Tongue (tissue), 3 donors: ENCODE measurements at places on chromosomes 3 and 15.

DNA sequence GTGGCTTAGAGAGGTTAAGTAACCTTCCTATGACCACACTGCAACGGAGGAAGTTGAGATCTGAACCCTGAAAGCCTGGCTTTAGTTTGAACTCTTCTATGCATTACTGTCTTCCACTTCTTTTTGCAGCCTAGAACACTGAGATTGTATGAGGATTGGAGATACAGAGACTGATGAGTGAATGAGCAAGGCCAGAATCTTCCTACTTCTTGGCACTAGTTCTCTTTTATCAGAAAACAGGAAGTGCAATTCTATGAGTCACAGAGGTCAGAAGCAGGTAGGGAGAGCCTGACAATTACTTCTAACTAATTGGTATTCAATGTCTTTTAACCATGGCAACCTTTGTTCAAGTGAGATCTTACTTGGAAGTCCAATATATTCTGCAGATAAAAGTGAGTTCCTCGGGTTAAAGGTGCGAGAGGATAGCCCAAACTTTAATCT, 219.0 kb downstream of the SHQ1 start:
- DNase-seq: no peak

DNA sequence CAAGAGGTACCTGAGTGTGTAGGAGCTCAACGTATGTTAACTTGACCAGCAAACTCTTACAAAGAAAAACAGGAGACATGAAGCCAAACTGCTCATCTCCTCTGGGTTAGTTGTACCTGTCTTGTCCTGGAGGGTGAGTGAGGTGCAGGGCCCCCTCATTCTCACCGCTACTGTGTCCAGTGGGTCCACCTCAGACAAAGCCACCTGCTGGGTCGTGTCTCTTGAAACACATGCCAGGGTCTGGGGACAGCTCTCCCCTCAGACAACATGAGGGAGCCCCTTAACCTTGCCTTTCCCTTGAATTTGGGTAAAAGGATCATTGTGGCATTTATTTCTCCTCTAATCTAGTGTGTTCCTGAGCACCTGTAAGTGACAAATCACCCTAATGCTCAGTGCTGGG, 185.6 kb downstream of the TLE3 start:
- no peak for DNase-seq

GRCh38 chr3:115761927-115762305, 138.6 kb downstream of the GAP43 start:
- peak; percentile 76 for DNase-seq

GRCh38 chr15:70071799-70072198, 25.9 kb downstream of the TLE3 start:
- no peak for DNase-seq

DNA sequence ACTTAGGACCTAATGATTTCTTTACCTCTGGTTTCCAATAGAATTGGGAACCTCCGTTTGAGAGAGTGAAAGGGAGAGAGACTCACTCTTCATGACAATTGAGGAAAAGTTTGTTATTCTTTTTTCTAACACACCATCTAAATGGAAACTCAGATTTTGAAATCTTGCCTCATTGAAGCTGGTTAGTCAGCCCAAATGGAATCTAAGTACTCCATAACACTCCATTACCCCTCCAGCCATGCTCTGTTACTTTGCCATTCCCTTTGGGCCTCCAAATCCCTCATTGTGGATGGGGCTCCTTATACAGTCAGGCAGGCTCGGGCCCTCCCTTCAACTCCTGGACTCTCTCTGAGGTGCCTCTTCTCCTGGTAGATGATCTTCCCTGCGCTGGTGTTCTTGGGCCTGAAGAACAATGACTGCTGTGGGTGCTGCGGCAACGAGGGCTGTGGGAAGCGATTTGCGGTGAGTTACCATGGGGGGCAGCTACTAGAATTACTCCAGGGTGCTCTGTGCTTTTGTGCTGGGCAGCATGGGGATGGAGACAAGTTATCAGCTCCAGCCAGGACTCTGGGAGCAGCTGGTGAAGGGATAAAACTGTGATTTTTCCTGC, 1.1 kb downstream of the TM4SF4 start:
- DNase-seq: no peak

- no peak for DNase-seq
Measured at GRCh38 chr15:87753539-87753938, 503.0 kb downstream of the NTRK3 start.

GRCh38 chr3:13702286-13702685, 153.4 kb downstream of the FBLN2 start:
- DNase-seq: no peak

GRCh38 chr3:125054062-125054448, 1.7 kb downstream of the HEG1 start:
- DNase-seq: no peak

DNA sequence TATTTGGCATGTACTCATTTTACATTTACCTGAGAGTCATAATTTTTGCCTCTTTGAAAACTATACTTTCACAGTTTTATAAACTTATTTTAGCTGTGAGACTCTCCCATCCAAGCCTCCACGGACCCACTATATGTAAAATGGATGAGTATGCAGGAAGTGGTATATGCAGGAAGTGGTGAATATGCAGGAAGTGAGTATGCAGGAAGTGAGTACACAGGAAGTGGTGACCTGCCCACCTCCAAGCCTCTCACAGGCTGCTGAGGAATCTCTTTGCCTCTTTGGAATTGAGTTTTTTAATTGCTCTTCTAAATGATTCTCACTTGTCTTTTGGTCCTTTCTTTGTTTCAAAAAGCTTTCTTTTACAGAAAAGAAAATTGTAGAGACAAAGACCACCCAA, 85.2 kb downstream of the KBTBD8 start:
- no peak for DNase-seq

DNA sequence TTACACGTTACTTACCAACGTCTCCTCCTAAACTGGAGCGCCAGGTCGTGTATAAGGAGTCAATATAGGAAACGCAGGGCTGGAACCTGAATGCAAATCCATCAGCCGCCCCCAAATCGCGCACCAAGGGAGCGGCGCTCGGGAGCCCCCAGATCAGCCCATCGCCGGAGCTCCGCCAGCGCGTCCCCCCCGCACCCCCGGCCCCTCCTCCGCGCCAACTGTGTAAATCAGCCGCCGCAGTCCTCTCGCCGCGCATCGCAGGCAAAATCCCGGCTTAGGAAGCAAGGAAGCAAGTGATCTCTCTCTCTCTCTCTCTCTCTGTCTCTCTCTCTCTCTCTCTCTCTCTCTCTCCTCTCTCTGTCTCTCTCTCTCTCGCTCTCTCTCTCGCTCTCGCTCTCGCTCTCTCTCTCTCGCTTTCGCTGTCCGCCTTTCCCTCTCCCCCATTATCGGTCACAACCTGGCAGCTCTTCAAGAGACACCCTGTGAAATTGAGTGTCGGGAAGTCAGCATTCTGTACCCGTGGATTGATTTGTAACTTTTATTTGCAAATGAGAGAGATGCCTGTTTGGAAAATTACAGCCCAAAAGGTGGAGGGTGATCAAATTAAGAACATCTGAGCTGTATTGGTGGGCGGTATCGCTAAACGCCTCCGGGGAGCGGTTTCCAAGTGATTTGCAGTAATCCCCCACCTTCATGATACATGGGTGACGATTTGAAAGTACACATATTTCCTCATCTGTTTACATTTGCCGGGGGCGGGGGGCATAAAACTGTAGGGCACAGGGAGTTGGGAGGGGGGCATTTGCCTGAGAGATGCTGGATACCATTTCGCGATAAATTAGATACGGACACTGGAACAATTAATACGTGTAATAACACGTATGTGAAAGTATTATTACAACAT, 645 bp upstream of the SLITRK3 start:
- peak; percentile 49 for DNase-seq

DNA sequence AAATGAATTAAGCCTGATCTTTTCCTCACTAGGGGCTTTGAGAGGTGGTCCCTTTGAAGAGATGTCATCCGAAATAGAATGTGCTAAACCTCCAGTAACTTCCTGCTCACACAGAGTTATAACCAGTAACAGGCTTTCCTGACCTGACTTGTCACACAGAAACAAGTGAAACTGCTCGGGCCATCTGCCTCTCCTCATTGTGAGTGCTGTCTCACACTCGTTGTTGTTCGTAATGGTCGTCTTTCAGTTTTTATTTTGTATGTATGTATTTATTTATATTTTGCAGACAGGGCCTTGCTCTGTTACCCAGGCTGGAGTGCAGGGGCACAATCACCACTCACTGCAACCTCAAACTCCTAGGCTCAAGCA, 24.0 kb downstream of the ACSBG1 start:
- DNase-seq: no peak

DNA sequence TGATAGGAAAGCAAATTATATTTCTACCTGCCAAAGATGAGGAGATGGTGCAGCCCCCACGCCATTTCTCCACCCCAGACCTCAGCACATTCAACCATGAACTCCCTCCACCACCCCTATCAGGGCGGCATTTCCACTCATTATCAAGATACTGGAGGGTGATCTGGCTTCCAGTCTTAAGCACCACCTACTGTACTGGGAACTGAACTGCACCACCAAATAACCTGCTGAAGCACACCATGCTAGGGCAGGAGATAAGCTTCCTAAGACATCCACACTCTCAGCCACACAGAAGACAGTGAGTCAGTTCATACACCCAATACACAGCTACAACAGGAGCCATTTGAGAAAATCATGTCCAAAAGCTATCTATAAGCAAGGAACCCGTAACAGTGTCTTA, 98.8 kb downstream of the FGF7 start:
- no peak for DNase-seq

GRCh38 chr15:40296561-40297230, 11.0 kb downstream of the PLCB2 start:
- DNase-seq: no peak

GRCh38 chr3:151268267-151269235, 9.8 kb downstream of the P2RY14 start:
- DNase-seq: no peak

- no peak for DNase-seq
Measured at GRCh38 chr15:77784361-77785292, 151.9 kb upstream of the LINGO1 start.

DNA sequence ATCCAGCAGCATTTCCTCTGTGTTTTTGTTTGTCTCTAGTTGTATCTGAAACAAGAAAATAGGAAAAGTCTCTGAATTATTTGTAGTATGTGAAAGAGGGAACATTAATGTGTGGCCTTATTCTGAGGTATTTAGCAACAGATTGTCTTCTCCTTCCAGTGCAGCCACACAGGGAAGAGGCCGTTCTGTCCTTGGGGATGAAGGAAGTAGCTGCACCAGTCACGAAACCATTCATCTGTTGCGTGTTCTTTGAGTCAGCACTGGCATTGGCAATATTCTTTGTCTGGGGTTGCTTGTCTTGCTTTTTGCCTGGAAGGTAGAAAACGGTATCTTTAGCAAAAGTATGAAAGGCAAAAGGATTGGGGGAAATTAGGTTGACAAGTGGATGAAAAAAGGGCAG, 91.6 kb downstream of the CDIN1 start:
- DNase-seq: no peak

- no peak for DNase-seq
Measured at GRCh38 chr3:180181387-180181786, 144.7 kb upstream of the PEX5L start.

DNA sequence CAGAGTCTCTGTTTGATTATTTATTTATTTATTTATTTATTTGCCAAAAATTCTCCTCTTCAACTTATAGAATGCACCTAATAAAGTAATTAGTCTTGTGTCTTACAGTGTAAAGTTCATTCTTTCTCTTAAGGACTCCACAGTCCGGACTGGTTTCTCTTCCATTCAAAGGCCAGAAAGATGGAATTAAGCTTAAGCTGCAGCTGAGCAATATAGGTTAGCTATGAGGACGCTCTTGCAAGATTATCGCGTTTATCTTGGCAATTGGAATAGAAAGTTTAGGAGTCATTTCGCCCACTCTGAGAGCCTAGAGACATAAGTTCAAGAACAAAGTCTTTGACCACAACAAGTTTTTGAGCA, 15.0 kb downstream of the TAGLN3 start:
- DNase-seq: no peak

DNA sequence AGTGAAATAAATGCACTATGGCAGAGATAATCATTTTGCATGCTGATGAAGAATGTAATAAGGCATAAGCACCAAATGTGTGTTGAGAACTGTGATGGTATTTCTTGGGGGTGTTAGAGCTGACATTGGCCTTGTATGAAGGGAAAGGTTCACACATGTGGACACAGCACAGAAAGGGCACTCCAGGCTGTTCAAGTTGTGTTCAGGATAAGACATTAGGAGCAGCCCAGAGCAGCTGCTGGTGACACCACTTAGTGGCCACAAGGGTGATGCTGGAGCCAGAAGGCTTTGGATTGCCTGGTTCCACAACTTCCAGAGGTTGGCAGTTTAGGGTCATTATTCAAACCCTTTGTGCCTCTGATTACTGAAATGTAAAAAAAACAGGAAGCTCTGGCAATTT, 155.4 kb downstream of the GOLGA6L6 start:
- DNase-seq: no peak

- no peak for DNase-seq
Measured at GRCh38 chr3:41600616-41601015, 361.3 kb downstream of the ULK4 start.

DNA sequence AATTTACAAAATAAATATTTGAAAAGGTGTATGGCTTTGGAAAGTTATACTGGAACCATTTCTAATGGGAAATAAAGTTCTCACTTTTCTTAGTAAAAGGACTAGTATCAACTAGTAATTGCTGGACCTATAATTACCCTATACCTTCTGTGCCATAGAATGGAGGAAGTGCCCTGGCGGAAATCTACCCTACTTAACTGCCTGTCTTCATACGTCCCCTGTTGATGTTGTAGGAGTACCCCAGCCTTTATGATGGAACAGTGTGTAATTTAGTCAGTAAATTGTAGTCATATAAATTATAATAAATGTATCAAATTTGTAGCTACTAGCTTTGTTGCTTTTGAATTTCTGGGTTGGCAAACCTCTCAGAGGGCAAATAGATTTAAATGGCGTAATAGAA, 149.9 kb downstream of the LPP start:
- no peak for DNase-seq

- DNase-seq: no peak
Measured at GRCh38 chr3:105431200-105431599, 64.5 kb downstream of the ALCAM start.

- no peak for DNase-seq
Measured at GRCh38 chr3:54424292-54424691, 301.9 kb downstream of the CACNA2D3 start.

DNA sequence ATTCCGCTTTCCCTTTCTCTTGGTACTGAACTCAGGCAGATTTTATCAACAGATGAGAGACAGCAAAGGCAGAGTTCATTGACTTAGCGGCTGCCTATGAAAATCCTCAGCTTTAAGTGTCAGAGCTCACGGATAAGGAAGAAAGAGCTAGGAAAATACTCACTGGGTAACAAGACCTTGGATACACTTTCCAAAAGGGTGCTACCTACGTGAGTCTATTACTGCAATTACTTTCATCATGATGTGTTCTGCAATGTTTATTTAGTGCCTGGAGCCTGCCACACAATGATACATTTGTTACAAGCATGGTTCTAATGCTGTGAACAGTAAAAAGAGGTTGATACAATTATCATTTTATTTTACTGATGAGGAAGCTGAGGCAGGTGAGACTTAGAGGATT, 177.5 kb downstream of the GRM7 start:
- no peak for DNase-seq

- peak; percentile 37 for DNase-seq
Measured at GRCh38 chr15:24067733-24068501, 380.8 kb upstream of the NDN start.

- DNase-seq: peak; percentile 75
Measured at GRCh38 chr3:157618075-157618760, 115.0 kb upstream of the VEPH1 start.
